ENCODE measurements at places on chromosomes 6 and 20. TPM values are rescaled to one million over a fixed set of nuclear protein-coding genes. Genes with fewer than 3 reads are reported as not detected.

- no peak overlapping the region for H3K27ac ChIP-seq
- no peak for DNase-seq
- no peaks in the 10 kb centered on the region for H3K27me3 ChIP-seq
- H3K36me3 ChIP-seq: no peaks in the 10 kb centered on the region
- H3K4me1 ChIP-seq: no peaks in the 10 kb centered on the region
Measured at GRCh38 chr20:52534616-52535015, 343.0 kb upstream of the ZFP64 start.

The BTNL2 gene
- not detected for total RNA-seq

GRCh38 chr20:22686097-22686496 is 101.7 kb upstream of the FOXA2 start:
- H3K27ac ChIP-seq: no peak overlapping the region
- H3K27me3 ChIP-seq: peaks cover 9% of the 10 kb centered on the region
- peak; percentile 66 for DNase-seq
- H3K4me3 ChIP-seq: no peak overlapping the region

- H3K27ac ChIP-seq: no peak overlapping the region
- DNase-seq: no peak
- no peaks in the 10 kb centered on the region for H3K27me3 ChIP-seq
- peaks cover 14% of the 10 kb centered on the region for H3K4me1 ChIP-seq
- H3K4me3 ChIP-seq: no peak overlapping the region
Measured at GRCh38 chr6:75397656-75398465, 95.7 kb downstream of the FILIP1 start.

- H3K4me1 ChIP-seq: peaks cover under 1% of the 10 kb centered on the region
- no peak overlapping the region for H3K27ac ChIP-seq
- DNase-seq: no peak
- no peak overlapping the region for H3K4me3 ChIP-seq
- H3K27me3 ChIP-seq: no peaks in the 10 kb centered on the region
Measured at GRCh38 chr6:30816791-30817739, 67.3 kb upstream of the DDR1 start.

The GSTA3 gene
- not detected for total RNA-seq

The OVOL2 gene
- total RNA-seq: not detected

DNA sequence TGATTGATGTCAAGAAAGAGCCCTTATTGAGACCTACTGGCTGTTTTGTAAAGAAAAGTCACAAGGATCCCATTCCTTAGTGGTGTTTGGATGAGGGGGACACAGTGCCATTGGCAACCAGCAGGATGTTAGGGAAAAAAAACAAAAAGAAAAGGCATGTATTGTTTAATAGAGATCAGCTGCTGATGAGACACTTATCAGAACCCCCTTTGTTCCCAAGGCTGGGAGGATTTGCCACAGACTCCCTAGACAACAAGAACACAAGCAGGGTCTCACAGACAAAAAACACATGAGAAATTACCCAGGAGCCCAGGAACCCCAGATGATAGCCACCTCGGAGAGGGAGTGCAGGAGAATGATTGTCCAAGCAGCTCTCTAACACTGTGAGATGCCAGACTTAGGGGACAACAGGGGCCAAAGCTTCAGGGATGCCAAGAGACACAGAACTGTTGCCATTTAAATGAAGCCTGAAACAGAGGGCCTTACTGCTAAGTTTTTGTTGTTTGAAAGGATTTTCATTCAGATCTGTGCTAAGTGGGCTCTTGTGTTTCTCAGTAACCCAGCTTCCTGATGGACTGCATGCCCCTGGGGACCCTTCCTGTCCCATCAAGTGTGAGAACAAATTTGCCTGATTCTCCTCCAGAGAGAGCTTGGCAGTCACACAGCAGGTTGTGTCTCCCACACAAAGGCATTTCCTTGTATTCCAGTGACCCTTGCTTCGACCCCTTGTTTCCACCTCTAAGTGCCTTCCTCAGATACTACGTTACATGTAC is 48.7 kb upstream of the HEY2 start:
- no peak overlapping the region for H3K4me3 ChIP-seq
- DNase-seq: no peak
- no peak overlapping the region for H3K27ac ChIP-seq
- H3K27me3 ChIP-seq: no peaks in the 10 kb centered on the region

The GFRAL gene
- total RNA-seq: not detected

GRCh38 chr20:39762716-39763115 is 800.6 kb downstream of the DHX35 start:
- H3K27ac ChIP-seq: no peak overlapping the region
- no peaks in the 10 kb centered on the region for H3K36me3 ChIP-seq
- no peaks in the 10 kb centered on the region for H3K4me1 ChIP-seq
- H3K4me3 ChIP-seq: no peak overlapping the region
- no peaks in the 10 kb centered on the region for H3K27me3 ChIP-seq

- H3K4me3 ChIP-seq: no peak overlapping the region
- no peak for DNase-seq
- no peaks in the 10 kb centered on the region for H3K4me1 ChIP-seq
- H3K36me3 ChIP-seq: no peaks in the 10 kb centered on the region
Measured at GRCh38 chr6:153328194-153328593, 197.1 kb upstream of the RGS17 start.

The ANKRD6 gene
- 7.4 TPM for total RNA-seq

The CST2 gene
- total RNA-seq: 0.37 TPM

- DNase-seq: no peak
- no peaks in the 10 kb centered on the region for H3K36me3 ChIP-seq
- no peak overlapping the region for H3K4me3 ChIP-seq
- no peak overlapping the region for H3K27ac ChIP-seq
- H3K27me3 ChIP-seq: no peaks in the 10 kb centered on the region
Measured at GRCh38 chr20:15336536-15336935, 999.1 kb upstream of the FLRT3 start.

All from heart left ventricle (tissue), 16 donors.